ENCODE measurements at places on chromosomes 1 and 21.

DNA sequence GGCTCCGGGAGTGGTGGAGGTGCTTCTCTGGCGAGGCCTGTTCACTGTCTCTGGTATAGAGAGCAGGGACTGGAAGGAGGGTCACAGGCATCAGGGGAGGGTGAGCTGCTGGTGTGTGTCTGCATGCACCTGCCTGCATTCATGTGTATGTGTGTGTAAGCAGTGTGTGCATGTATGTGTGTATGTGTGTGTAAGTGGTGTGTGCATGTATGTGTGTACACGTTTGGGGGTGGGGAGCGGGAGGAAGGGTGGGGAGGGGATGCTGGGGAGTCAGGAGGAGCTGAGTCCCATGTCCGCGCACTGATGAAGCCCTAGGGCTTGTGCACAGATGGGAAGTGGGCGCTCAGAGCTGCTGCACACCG lies 49.0 kb downstream of the ARHGEF16 start:
- no peak for DNase-seq

DNA sequence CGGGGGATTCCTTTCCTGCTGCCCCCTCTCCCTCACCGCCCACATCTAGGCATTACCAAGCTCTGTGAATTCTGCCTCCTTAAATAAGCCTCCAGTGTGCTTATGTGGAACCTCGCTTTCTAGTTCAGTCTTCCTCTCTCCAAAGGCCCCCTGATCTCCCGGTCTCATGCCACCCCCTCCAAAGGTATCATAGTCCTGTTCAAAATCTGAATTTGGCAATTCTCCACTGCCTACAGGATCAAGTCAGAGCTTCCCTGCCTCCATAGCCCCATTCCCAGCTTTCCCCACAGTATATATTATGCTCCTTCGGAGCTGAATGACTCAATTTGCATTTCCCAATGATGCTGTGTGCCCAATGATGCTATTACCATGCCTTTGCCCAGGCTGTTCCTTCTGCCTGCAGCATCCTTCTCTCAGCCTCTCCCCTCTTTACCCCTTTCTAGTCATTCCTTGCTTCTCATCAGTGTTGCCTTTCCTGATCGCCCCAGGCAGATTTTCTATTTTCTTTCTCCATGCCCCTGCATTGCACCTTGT lies 1.7 kb downstream of the AZIN2 start:
- no peak for DNase-seq

DNA sequence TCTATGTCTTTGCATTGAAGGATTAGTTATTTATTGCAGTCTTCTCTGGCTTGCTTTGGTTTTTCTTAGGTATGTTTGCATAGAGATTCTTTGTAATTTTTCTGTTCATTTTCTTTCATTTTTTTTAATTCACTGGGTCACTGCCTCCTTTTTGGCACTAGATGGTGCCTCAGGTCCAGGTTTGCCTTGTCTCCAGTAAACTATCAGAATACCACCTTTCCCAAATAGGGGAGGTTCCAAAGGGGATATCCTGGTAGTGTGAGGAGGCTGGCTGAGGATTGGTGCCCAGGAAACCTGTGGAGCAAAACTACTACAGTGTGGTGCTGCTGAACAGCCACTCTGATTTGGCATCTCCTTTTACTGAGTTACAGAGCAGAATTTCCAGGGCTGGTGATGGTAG lies 257.1 kb downstream of the KCTD3 start:
- no peak for DNase-seq

DNA sequence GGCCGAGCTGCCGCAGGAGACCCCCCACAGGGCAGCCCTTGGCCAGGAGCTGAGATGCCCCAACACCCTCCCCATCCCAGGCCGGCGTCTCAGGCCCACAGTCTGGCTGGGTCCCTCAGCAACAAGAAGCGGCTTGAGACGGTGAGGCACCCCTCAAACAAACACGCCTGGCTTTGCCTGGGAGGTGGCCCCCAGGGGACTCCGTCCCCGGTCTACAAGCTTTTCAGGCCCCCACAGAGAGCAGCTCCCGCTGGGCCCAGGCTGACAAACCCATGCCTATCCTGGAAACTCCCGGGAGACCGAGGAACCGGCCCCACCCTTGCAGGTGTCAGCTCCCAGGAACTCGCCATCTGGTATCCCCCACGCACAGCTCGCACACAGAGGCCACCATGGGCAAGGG lies 67.0 kb downstream of the ARHGEF16 start:
- no peak for DNase-seq

- no peak for DNase-seq
Measured at GRCh38 chr1:186218654-186219352, 156.2 kb downstream of the TPR start.
